ENCODE measurements at places on chromosomes 7 and 10. TPM values are rescaled to one million over a fixed set of nuclear protein-coding genes. Genes with fewer than 3 reads are reported as not detected.
A peak's percentile ranks its signal among the peaks of the same experiment; 100 is the strongest.

The IDI2 gene
- not detected for total RNA-seq

DNA sequence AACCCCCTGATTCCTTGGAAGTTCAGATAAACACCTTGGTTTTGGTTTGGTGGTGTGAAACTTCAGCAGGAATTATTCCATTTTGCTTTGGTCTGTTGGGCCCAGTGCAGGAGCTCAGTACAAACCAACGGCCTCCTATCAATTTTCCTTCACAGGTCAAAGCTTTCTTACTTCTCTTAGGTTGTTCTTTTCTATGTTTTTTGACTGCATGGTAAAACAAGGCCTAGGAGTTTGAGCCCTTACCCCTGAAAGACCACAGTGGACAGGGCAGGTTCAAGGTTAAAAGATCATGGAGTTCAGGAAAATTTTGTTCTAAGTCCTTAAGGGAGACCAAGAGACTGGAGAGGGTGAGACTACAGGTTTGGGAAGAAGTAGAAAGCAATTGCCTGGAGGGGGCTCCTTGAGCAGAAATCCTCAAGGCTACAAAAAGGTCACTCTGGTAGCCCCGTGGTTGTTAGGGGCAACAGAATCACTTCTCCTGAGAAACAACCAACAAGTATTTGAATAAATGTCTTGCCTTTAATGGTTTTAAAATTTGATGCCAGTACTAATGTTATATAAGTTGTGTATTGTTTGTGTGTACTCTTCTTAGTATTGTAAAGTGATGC is 40.9 kb upstream of the FHIP2A start:
- H3K4me1 ChIP-seq, result no peaks in the 10 kb centered on the region
- no peaks in the 10 kb centered on the region for H3K27me3 ChIP-seq
- DNase-seq, result no peak
- H3K27ac ChIP-seq, result no peak overlapping the region
- no peak overlapping the region for H3K4me3 ChIP-seq

DNA sequence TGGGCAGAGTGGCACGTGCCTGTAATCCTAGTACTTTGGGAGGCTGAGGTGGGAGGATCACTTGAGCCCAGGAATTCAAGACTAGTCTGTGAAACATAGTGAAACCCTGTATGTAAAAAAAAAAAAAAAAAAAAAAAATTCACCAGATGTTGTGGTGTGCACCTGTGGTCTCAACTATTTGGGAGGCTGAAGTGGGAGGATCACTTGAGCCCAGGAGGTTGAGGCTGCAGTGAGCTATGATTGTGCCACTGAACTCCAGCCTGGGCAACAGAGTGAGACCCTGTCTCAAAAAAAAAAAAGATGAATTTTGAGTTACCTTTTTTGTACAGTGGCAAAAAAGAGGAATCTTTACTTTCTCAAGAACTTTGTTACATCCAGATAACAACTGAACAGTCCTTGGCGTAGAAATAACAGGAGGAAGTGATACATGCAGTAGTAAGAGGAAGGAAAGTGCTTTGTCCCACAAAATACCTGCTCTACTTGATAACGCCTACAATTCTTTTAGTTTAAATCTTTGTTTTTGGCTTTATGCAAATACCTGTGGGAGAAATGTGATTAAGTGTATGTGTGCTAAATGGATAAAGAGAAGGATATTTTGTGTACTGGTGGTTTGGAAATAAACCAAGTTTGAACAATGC is 29.3 kb downstream of the SPAG6 start:
- H3K4me3 ChIP-seq, result no peak overlapping the region
- no peaks in the 10 kb centered on the region for H3K27me3 ChIP-seq
- no peak overlapping the region for H3K27ac ChIP-seq
- no peak for DNase-seq

GRCh38 chr10:108787932-108788331 is 1135.4 kb downstream of the XPNPEP1 start:
- H3K4me3 ChIP-seq, result no peak overlapping the region
- H3K36me3 ChIP-seq, result no peaks in the 10 kb centered on the region
- H3K4me1 ChIP-seq, result no peaks in the 10 kb centered on the region
- H3K27me3 ChIP-seq, result no peaks in the 10 kb centered on the region
- no peak for DNase-seq

GRCh38 chr10:1624240-1624639 is 113.1 kb downstream of the ADARB2 start:
- no peak for DNase-seq
- no peaks in the 10 kb centered on the region for H3K27me3 ChIP-seq
- H3K27ac ChIP-seq, result no peak overlapping the region
- H3K4me1 ChIP-seq, result no peaks in the 10 kb centered on the region
- no peaks in the 10 kb centered on the region for H3K36me3 ChIP-seq

DNA sequence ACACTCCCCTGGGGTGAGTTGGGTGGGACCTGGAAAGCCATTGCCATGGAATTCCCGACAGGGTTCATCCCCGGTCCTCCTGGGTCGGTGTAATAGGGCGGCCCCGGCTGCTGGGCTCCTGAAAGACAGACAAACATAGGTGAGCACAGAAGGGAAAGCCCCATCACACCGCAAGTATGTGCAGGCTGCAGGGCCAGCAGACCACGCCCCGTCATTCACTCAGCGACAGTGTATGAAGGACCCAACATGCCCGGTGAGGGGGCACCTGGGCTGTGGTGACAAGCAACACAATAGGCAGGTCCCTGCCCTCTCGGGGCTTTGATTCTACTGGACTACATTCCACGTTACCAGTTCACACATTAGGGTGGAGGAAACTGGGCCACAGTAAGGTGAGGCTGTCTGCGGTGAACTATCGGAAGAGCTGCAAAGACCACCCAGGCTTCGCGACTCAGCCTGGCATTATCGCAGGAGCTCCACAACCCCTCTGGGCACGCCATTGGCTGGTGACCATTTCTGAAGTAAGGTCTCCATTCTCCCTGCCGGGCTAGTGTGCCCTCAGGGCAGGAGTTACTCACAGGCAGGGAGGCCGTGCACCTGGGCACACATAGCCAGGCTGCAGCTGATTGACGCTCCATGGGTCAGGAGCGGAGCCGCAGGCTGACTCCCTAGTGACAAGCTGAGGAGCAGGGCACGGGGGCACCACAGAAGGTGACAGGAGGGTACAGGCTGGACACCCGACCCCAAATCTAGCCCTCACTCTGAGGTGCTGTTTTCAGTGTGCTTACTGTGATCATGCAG is 99.2 kb downstream of the VOPP1 start:
- H3K4me3 ChIP-seq, result no peak overlapping the region
- H3K4me1 ChIP-seq, result peaks cover 77% of the 10 kb centered on the region

DNA sequence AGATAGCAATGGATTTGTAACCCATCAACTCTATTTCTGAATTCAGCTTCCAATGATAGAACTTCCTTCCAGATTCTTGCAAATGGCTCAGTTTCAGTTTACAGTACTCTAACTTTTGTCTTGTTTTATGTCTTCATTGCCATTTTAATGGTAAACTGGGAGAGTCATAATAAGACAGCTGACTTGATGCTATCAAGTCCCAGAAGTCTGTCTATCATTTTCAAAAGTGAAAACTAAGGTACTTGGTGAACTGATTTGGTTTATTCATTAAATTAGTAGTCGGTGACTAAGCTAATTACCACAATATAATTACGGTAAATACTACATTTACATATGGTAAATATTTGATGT is 25.0 kb downstream of the RTKN2 start:
- no peak overlapping the region for H3K27ac ChIP-seq
- no peak overlapping the region for H3K4me3 ChIP-seq
- H3K36me3 ChIP-seq, result no peaks in the 10 kb centered on the region

GRCh38 chr7:118918556-118918955 is 694.1 kb downstream of the ANKRD7 start:
- no peak overlapping the region for H3K27ac ChIP-seq
- no peak overlapping the region for H3K4me3 ChIP-seq
- DNase-seq, result no peak
- H3K36me3 ChIP-seq, result no peaks in the 10 kb centered on the region
- no peaks in the 10 kb centered on the region for H3K4me1 ChIP-seq

DNA sequence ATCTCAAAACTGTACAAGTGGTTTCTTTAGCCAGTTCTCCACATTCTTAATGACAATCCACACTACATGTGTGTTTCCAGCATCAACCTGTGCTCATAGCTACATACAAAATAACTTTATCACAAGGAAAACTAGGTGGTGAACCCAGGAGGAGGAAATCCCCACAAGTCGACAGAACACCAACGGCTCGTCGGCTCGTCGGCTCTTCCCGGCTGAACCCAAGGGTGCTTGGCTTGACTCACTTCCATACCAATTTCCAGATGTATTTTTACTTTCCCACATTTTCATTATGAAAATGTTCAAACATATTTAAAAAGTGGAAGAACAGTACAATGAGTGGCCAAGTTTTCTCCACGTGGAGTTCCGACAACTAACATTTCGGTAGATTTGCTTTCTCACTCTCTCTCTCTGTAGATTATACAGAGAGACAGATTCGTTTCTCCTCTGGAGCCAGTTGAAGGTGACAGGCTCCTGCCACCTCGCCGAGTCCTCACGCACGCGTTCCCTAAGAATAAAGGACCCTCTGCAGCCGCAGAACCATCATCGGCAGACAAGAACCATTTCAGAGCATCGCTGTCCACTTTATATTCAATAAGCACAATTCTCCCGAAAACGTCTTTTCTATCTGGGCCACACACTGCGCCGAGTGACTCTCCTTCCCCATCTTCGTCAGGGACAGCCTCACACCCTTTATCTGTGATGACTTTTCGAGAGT is 53.3 kb downstream of the DIP2C start:
- H3K36me3 ChIP-seq, result no peaks in the 10 kb centered on the region
- DNase-seq, result no peak
- H3K27me3 ChIP-seq, result no peaks in the 10 kb centered on the region
- no peak overlapping the region for H3K27ac ChIP-seq
- H3K4me1 ChIP-seq, result no peaks in the 10 kb centered on the region

The PPP3CB gene
- total RNA-seq, result 25.7 TPM

The ADK gene
- total RNA-seq, result 25.0 TPM

- H3K27ac ChIP-seq, result no peak overlapping the region
- DNase-seq, result no peak
- no peaks in the 10 kb centered on the region for H3K4me1 ChIP-seq
- no peaks in the 10 kb centered on the region for H3K27me3 ChIP-seq
- no peak overlapping the region for H3K4me3 ChIP-seq
Measured at GRCh38 chr7:111198255-111198654, 107.3 kb downstream of the LRRN3 start.

DNA sequence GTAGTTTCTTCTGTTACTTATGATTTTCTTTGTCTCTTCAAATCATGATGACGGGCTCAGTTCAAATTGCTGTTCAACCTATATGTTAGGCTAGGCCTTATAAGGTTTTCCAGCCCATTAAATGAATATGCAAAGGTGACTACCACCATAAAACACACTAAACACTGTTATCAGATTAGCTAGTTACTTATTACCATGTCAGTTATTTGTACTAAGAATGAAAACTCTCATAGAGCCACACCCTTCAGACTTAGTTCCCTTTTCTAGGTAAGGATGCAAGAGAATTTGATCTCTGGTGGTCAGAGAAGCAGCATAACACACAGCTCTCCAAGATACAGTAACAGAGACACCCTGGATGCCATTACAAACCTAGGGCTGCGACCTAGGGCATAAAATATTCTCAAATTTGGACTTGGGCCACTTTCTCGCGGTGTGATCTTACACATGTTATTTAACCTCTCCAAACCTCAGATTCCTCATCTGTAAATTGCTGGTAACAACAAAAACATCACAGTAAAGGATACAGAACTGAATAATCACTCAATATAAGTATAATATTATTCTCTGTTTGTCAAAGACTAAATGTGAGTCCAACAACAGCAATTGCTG is 35.6 kb downstream of the ANKMY2 start:
- H3K27me3 ChIP-seq, result no peaks in the 10 kb centered on the region
- H3K4me1 ChIP-seq, result no peaks in the 10 kb centered on the region
- no peaks in the 10 kb centered on the region for H3K36me3 ChIP-seq
- H3K4me3 ChIP-seq, result no peak overlapping the region
- DNase-seq, result no peak

- DNase-seq, result no peak
- no peaks in the 10 kb centered on the region for H3K36me3 ChIP-seq
- H3K27ac ChIP-seq, result no peak overlapping the region
- H3K4me3 ChIP-seq, result no peak overlapping the region
- no peaks in the 10 kb centered on the region for H3K4me1 ChIP-seq
Measured at GRCh38 chr10:3700531-3701076, 84.4 kb downstream of the KLF6 start.

- no peaks in the 10 kb centered on the region for H3K4me1 ChIP-seq
- H3K27ac ChIP-seq, result no peak overlapping the region
- DNase-seq, result no peak
Measured at GRCh38 chr10:75565286-75566251, 134.1 kb downstream of the LRMDA start.

DNA sequence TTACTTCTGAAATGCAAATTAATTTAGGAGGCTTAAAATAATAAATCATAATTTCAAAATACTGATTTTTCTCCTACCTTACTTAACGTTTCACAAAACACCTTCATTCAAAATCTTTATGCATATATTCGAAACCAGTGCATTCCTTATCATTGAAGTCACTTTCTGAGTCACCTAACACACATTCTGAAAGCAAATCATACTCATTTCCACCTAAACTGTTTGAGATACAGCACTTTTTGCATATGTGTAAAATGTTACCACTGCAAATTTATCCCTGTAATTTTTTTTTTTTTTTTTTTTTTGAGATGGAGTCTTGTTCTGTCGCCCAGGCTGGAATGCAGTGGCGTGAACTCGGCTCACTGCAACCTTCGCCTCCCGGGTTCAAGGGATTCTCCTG is 15.7 kb downstream of the PPP3CB start:
- H3K36me3 ChIP-seq, result peaks cover 36% of the 10 kb centered on the region
- no peak overlapping the region for H3K4me3 ChIP-seq
- H3K4me1 ChIP-seq, result peaks cover 15% of the 10 kb centered on the region
- no peaks in the 10 kb centered on the region for H3K27me3 ChIP-seq
- H3K27ac ChIP-seq, result no peak overlapping the region

- H3K27me3 ChIP-seq, result no peaks in the 10 kb centered on the region
- no peak overlapping the region for H3K27ac ChIP-seq
- H3K4me1 ChIP-seq, result no peaks in the 10 kb centered on the region
- no peaks in the 10 kb centered on the region for H3K36me3 ChIP-seq
- no peak for DNase-seq
Measured at GRCh38 chr7:4957847-4958476, 1.0 kb downstream of the MMD2 start.

GRCh38 chr7:17952387-17952786 is 12.1 kb upstream of the SNX13 start:
- H3K27me3 ChIP-seq, result no peaks in the 10 kb centered on the region
- H3K4me3 ChIP-seq, result no peak overlapping the region
- no peaks in the 10 kb centered on the region for H3K36me3 ChIP-seq
- H3K27ac ChIP-seq, result no peak overlapping the region
- no peak for DNase-seq
- H3K4me1 ChIP-seq, result no peaks in the 10 kb centered on the region

GRCh38 chr10:71319042-71319799 is at the start of gene SLC29A3:
TSS of gene SLC29A3 (plus strand) at chr10:71319259. CDS start at chr10:71319310, 51 bp downstream.
- peaks cover 5% of the 10 kb centered on the region for H3K4me1 ChIP-seq
- no peaks in the 10 kb centered on the region for H3K36me3 ChIP-seq
- DNase-seq, result peak; percentile 72
- H3K27me3 ChIP-seq, result no peaks in the 10 kb centered on the region

The TRA2A gene
- 238 TPM for total RNA-seq

GRCh38 chr7:137485818-137486217 is 142.3 kb upstream of the PTN start:
- no peaks in the 10 kb centered on the region for H3K4me1 ChIP-seq
- no peak overlapping the region for H3K27ac ChIP-seq
- no peaks in the 10 kb centered on the region for H3K27me3 ChIP-seq
- no peaks in the 10 kb centered on the region for H3K36me3 ChIP-seq

- no peaks in the 10 kb centered on the region for H3K4me1 ChIP-seq
- no peak overlapping the region for H3K4me3 ChIP-seq
- DNase-seq, result no peak
Measured at GRCh38 chr7:38539477-38540081, 91.6 kb downstream of the AMPH start.

GRCh38 chr7:158008267-158008666 is 579.4 kb downstream of the PTPRN2 start:
- no peak overlapping the region for H3K4me3 ChIP-seq
- no peaks in the 10 kb centered on the region for H3K36me3 ChIP-seq
- H3K27me3 ChIP-seq, result no peaks in the 10 kb centered on the region
- DNase-seq, result no peak
- H3K27ac ChIP-seq, result no peak overlapping the region
